ENCODE measurements at places on chromosomes 4 and X.

- no peak for DNase-seq
Measured at GRCh38 chrX:125678258-125678657, 358.6 kb downstream of the TEX13C start.

DNA sequence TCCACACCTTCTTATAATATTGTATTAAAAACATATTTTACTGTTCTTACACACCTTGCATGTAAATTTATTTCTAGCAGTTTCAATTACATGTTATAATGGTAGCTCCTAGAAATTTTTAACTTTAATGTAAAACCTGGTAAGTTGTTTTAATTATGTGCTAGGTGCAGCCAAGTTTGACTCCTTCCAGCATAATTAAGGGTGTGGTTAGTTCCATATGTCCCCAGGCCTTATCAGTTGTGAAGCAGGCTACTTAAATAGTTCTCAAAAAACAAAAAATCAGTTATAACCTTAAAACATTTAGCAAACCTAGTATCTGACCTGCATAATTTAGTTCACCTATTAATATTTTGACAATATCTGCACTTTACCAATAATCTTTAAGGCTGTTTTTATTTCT lies 26.9 kb upstream of the PASD1 start:
- no peak for DNase-seq

DNA sequence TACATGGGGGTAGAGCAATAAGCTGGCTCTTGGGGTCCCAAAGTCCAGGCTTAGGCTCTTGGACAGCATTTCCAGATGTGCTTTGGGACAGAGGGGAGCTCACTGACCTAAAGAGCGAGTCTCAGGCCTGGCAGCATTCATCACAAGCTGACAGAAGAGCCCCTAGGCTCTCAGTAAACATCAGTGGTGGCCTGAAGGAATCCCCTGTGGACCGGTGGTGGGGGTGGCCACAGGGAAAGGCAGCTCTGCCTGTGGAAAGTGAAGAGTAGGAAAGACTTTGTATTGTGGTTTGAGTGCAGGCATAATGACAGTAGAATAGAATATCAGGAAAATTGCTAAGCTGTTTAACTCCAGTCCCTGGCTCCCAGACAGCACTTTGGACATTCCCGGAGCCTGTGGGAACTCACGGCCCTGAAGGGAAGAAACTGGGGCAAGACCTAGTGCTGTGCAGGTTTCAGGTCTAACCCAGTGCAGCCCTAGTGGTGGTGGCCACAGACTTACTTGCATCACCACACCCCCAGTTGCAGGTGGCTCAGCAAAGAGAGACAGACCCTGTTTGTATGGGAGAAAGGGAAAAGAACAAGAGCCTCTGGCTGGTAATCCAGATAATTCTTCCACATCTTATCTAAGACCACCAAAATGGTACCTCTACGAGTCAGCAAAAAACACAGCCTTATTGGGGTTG lies 141.9 kb downstream of the MAB21L2 start:
- no peak for DNase-seq

DNA sequence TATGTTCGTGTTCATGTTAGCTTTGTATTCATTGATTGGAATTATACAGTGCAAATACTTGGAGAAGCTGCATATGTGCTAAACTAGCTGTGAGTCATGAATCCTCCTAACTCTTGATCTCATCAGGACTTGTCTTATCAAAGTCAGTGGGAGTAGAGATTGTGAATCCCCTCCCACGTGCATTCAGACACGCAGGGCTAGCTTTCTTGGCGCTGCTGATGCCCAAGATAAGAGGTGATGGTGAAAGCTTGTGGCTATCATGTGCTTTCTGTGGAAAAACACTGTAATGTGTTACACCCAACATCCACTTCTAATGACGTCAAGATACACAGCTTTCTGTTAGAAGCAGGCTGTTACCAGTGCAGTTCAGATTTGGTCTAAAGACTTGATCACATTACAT lies 348.7 kb upstream of the HAND2 start:
- DNase-seq = no peak

DNA sequence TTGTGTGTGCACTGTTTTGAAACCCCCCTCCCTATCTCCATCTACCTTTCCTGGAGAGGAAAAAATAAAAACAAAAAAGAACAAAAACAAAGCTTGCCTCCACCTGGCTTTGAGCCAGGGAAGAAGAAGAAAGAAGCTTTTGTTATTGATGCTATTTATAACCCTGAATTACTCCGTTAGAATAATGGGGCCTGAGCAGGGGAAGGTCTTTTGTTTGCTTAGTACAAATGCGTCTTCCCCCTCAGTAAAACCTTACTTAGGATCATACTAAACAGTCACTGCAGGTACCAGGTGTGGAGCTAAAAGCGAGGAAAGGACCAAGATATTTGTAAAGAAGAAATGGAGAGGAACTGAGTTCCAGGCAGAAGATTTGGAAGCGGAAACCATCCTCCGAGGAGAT lies 352.1 kb downstream of the KCNIP4 start:
- DNase-seq = no peak

GRCh38 chr4:121765971-121766538 lies 1.1 kb upstream of the SMIM43 start:
- DNase-seq = no peak

GRCh38 chr4:183366206-183366835 lies 44.1 kb upstream of the CLDN24 start:
- DNase-seq = no peak

DNA sequence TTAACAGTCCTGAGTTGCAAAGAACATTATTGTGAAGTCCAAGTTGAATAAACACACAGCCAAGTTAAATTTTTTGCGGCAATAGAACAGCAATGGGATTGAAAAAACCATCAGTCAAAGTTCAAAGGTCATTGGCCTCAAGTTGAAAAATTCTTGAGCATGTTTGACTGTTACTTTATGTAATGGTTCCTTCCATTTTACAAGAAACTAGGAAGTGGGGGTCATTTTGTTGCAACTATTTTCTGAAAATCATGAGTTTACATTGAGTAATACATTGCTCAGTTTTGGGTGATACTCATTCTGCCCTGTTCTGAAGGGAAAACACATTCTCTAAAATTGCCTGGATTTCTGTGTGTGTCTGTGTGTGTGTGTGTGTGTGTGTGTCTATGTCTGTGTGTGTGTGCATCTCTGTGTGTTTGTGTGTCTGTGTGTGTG lies 5.2 kb upstream of the IRF2 start:
- no peak for DNase-seq

GRCh38 chr4:60216752-60217151 lies 983.4 kb upstream of the ADGRL3 start:
- DNase-seq = no peak

DNA sequence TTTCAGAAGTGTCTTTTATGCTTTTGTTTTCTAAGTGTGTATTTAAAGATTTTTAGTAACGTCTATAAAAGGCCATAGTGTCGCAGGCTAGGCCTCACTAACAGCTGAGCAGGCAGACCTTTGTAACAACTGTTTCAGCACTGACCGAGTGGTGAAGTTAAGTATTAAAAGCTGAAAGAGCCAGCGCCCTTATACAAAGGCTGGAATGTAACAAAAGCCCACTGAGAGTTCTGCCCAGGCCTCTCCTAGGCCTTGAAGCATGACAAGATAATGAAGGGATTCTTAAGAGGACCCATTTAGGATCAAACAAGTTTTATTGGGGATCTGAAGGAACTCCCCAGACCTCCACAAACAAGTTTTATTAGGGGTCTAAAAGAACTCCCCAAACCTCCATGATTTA lies 722.5 kb upstream of the PRKX start:
- DNase-seq = no peak

- no peak for DNase-seq
Measured at GRCh38 chrX:110086162-110086915, 83.4 kb downstream of the TMEM164 start.

DNA sequence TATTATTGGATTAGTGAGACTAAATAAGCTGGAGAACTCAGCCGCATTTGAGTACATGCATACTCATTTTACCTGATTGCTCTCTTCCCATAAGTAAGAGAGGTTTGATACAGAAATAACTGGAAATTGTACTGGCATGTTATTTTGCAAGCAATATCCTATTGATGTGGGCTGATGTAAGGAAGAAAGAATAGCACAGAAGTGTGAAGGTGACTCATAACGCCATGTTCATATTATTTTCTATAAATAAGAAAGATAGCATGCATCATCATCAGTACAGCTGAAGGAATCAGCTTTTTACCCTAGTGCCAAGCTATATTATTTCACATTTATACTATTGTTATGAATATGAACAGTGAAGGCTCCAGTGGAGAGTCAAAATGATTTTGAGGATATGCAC lies 138.3 kb upstream of the FAM47A start:
- no peak for DNase-seq

GRCh38 chrX:93868289-93868965 lies 194.4 kb downstream of the FAM133A start:
- DNase-seq = no peak

DNA sequence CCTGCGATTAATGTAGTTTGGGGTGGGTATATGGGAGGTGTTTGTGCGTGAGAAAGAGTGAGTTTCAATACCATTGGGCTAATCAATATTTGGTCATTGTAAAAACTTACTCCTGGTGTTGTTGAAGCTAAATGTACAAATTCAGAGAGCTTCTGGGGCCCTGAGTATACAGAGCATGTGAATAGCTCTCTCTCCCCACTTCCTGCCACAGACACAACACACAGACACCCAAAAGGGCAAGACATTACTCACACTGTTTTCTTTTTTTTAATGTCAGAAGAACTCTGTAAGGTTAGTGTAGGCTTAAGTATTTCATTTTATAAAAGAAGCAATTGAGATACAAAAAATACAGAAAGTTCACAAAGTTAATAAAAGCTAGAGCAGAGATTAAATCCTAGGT lies 151.3 kb upstream of the KCNIP4 start:
- DNase-seq = no peak

- no peak for DNase-seq
Measured at GRCh38 chrX:28590396-28590795, 3.1 kb downstream of the IL1RAPL1 start.
